Brain pericyte (primary cell): ENCODE measurements at places on chromosomes 7 and 10.
A peak's percentile ranks its signal among the peaks of the same experiment; 100 is the strongest.

GRCh38 chr7:157928808-157929425 is 592.1 kb downstream of the DNAJB6 start:
- no peak for DNase-seq

DNA sequence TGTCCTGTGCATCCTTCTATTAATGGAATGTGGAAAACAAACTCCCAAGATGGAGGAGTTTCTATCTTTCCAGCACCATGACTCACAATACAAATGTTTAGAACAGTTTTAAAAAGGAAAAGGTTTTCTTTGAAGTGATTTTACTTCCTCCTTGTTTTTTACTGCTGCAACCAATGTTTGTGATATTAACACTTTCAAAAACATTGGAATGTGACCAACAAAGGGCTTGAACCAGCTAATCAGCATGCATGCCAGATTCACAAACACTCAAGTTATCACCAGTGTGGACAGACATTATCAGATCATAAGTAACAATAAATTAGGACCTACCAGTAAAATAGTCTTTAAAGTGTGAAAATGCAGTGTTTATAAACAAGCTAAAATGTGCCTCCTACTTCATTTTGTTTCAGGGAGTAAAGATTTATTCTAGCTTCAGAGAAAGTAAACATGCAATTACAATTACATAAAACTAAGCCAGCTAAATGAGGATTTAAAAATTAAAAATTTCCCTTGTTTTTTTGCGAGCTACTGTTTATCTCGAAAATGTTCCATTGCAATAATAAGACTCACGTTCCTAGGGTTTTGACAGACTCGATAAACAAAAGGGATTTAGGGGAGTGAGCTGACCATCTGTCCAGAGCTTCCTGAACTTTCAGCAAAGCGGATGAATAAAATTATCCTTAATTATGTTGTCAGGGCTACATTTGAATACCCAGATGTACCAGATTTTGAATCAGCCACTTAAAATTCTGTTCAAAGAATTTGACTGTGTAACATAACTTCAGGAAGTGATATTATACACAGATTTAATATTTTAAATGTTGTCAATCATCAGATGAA is 29.8 kb downstream of the CPVL start:
- DNase-seq, result no peak

GRCh38 chr10:61776615-61777266 is 114.0 kb downstream of the CABCOCO1 start:
- no peak for DNase-seq

- no peak for DNase-seq
These were observed 98.5 kb downstream of the ARHGAP22 start for GRCh38 chr10:48506147-48506917.

DNA sequence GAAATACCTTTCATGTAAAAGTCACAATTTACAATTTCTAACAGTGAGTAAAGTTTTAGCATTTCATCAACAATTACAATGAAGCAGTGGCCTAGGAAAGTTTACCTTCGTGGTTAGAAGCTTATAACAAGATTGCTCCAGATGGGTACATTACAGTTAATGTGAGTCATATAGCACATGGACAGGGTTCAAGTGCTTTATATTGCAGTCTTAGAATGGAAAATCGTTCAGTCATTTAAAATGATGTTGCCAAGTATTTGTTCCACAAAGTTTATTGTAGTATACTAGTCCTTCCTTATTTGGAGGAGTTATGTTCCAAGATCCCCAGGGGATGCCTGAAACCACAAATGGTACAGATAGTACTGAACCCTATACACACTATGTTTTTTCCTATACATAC is 174.6 kb upstream of the TARP start:
- DNase-seq, result no peak

GRCh38 chr10:125118011-125118611 is 42.3 kb downstream of the CTBP2 start:
- peak; percentile 51 for DNase-seq

DNA sequence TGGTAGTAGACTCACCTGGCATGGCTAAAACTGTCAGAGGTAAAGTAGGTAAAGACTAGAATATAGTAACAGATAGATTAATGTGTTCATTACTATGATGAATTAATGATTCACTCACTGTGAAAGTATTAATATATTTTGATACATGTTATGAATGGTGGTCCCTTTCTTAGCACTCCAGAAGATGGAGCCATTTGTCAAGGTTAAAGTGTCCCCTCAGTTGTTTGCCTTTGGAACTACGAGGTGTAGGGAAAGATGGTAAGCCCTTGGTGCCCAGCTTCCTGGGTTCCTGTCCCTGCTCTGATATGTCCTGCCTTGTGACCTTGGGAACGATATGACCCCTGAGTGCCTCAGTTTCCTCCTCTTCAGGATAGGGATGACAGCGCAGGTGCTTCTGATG is 49.4 kb downstream of the HTRA1 start:
- DNase-seq, result no peak

DNA sequence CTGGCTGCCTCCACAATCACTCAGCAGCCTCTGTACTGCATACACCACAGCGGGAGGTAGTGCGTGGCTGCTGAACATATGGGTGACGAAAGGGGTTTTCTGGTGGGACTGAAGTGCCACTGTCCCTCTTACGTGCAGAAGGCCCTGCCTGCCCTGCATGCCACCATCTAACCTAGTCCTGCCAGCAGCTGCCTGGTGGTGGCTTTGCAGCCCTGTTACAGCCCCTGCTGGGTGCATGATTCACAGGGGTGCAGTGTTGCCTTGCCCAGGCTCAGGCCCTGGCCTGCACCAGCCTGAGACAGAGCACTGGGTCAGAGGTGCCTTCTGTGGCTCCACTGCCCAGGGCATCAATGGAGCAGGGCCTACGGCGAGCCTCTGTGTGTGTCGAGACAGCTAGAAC is 50.1 kb downstream of the SYPL1 start:
- DNase-seq, result no peak

- no peak for DNase-seq
These were observed 186.2 kb upstream of the PRKCQ start for GRCh38 chr10:6766131-6766801.

GRCh38 chr7:152006336-152006735 is 19.1 kb upstream of the GALNT11 start:
- DNase-seq, result no peak

DNA sequence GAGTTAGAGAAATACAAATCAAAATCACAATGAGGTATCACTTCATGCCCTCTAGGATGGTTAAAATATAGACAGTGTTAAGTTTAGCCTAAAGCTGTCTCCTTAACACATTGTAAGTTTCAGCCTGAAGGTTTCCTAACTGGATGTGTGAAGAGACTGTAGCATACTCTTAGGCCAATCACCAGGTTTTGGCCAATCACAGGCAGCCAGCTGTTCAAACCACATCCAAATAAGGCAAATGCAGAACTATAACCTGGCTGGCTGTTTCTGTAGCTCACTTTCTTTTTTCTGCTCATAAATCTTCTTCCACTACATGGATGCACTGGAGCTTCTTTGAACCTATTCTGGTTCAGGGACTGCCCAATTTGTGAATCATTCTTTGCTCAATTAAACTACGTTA is 19.7 kb downstream of the ESYT2 start:
- no peak for DNase-seq

GRCh38 chr10:3699916-3700315 is 85.1 kb downstream of the KLF6 start:
- DNase-seq, result no peak

DNA sequence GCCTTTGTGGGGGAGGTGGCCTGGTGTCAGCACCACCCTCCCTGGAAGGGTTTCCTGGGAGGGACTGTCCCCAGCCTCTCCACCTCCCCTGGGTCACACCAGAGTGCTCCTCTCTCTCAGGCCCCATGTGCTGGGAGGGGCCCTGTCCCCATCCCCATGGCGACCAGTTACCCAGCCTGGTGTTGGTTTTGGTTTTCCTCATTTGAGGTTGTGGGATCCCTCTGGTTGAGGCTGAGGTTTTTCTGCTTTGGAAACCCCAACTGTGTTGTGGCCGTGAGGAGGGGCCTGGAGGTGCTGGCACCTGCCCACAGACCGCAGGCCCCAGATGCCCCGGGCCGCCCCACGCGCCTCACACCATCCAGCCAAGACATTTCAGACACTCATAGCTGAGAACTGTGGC is 106.3 kb downstream of the GRK5 start:
- no peak for DNase-seq

DNA sequence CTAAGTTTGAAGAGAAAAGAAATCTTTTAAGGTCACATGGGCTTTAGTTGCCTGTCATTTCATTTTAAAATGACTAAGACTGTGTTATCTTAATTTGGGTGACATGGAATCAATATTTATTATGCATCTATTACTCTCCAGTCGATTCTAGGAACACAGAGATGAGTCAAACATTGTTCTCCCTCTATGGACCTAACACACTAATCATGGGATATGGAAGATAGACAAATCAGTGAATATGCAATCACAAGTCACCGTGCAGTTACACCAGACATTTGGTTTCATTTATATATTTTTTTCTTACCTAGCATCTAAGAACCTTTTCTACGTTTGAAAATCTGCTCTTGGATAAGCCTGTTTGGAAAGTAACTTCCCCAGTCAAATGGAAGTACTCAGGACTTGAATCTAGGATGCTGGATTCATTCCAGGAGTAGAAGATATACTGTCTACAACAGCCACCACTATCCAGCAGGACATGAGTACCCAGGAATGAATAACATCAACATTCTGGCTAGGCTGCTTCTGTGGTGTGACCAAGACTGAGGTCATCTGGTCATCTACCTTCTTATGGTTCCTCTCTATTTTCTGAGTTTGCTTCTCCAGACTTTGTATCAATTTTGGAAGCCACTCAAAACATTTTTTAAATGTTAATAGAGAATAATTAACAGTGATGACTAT is 902.9 kb upstream of the LRRN3 start:
- no peak for DNase-seq

DNA sequence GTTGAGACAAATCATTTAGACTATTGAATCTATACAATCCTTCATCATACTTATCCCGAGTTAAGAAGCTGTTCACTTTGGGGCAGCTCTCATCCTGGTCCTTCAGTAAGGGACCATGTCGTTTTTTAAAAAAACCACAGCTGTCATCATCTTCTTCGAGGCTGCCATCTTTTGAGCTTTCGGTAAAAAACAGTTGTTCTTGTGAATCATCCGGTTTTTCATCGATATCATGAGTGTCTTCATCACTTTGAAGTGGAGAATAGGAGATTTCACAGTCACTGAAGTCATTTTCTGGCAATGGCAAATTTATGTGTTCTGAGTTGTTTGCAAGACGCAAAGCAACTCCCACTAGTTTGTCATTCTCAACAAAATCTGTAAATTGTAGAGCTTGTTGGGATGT is 3.9 kb downstream of the DCLRE1A start:
- DNase-seq, result no peak

- DNase-seq, result no peak
These were observed 2.0 kb downstream of the IFRD1 start for GRCh38 chr7:112452102-112452888.

- no peak for DNase-seq
These were observed 8.3 kb downstream of the ADD3 start for GRCh38 chr10:110016039-110016438.

DNA sequence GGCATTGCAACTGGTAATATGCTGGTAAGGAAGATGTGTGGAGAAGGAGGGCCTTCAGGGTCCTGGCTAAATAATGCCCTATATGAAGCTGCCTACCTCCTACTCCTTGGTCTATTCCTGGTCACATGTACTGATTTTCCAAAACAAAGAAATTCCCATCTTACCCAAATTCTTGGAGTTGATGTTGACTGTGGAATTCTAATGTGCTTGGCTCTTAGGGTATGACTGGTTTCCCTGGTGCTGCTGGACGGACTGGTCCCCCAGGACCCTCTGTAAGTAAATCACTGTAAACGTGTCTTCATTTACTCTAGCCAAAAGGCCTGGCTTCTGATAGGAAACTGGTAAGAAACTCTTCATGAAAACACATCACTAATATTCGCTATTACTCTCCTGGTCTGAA is 27.0 kb downstream of the COL1A2 start:
- no peak for DNase-seq

DNA sequence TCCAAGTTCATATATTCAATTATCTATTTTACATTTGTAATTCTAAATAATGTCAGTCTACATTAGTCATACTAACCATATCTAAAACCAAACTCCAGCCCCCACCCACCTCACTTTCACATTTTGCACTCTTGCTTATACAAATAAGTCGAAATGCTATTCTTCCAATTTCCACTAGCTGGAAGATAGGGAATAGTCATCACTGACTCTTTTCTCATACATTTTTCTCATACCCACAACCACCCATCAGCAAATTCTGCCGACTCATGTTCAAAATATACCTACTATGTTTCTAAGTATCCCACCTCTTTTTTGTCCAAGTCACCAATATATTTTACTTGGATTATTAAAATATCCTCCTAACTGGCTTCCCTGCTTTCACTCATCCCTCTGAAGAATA is 93.2 kb upstream of the DGKB start:
- DNase-seq, result no peak

- no peak for DNase-seq
These were observed 115.9 kb upstream of the MEOX2 start for GRCh38 chr7:15802425-15802824.

- no peak for DNase-seq
These were observed 80.2 kb upstream of the ADAM12 start for GRCh38 chr10:126468467-126468866.
